ENCODE measurements at places on chromosomes 13 and 19.

GRCh38 chr13:49521224-49521623 is 25.5 kb downstream of the PHF11 start:
- no peak for DNase-seq

GRCh38 chr13:63999614-64000305 is 2584.1 kb upstream of the PCDH20 start:
- DNase-seq = no peak

DNA sequence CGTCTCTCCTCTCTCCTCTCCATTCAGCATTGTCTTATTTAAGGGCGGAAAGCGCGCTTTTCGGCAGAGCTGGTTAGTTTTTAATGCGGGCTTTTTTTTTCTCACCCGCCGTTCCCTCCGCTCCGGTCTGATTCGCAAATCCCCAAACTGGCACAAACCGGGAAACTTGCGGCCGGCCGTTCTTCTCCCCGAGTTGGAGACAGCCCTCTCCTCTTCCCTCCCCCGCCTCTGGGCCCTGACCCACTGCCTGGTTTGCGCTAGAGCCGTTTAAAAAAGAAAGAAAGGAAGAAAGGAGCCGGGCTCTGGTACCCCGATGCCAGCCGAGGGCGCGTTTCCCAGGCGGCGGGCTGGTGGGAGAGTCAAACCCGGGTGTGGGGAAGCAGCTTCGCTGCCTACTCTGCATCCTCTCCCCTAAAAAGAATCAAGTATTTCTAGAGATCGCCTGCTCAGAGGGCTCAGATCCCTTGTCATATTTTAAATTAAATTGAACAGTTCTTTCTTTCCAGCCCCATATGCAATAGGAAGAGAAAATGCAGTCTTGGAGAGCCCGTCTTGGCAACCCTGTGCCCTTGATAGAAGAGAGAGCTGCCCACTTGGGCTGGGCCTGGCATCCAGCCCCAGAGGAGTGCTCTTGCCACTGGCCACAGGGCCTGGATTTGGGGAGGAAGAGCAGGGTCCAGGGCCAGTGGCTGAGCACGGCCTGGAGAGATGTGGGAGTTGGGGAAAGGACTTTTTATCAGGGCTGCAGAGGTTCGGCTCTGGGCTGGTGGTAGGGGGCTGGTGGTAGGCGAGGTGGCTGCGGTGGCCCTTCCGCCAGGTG is 19.0 kb downstream of the NFIX start:
- no peak for DNase-seq

- DNase-seq = no peak
These were observed 5.0 kb downstream of the IZUMO4 start for GRCh38 chr19:2101417-2102335.

DNA sequence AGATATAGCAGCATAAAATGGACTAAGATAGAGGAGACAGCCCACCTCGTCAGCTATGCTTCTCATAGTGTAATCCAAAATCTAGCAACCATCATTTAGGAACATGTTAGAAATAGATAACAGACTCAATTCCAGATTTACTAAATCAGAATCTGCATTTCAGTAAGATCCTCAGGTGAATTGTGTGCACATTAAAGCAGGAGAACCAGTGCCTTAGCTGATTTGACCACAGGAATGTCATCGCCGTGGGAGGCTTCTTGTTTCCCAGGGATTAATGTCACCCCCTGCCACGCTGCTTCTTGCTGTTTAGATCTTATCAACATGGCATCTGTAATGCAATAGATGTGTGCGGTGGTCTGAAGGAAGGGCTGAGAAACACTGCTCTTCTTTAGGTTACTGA is 84.0 kb downstream of the GPC5 start:
- DNase-seq = no peak

- no peak for DNase-seq
These were observed at the start of gene ARHGAP45 for GRCh38 chr19:1066748-1067340. Gene ARHGAP45 (plus strand): TSS chr19:1067167. CDS start chr19:1067406, 239 bp downstream.

DNA sequence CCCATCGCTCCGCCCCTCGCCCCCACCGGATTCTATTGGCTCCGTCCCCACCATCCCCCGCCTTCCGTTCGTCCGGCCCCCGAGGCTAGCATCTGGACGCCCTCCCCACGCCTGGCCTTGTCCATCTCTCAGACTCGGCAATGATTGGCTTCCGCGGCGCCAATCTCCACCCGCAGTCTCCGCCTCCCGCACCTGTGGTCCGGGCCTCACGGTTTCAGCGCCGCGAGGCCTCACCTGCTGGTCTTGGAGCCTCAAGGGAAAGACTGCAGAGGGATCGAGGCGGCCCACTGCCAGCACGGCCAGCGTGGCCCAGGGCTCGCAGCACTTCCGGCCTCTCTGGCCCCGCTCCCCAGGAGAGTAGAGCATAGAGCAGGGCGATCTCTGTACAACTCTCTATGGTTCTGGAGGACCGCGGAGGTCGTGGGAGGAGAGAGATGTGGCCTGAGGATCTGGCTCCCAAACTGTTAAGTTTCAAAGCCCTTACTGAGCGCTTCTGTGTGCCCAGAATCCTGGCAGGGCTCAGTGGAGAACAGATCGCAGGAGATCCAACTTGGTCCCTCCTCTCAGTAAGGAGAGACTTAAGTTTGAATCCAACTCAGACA is at the start of gene ERCC1:
TSS of gene ERCC1 (minus strand) at position 329 of the 602 bp plus-strand sequence. CDS start 543 bp downstream, outside the sequence.
- DNase-seq = no peak

GRCh38 chr13:111005808-111006505 is 91.1 kb upstream of the ANKRD10 start:
- DNase-seq = no peak

- DNase-seq = no peak
These were observed 1317.1 kb downstream of the SLITRK1 start for GRCh38 chr13:82565201-82565600.

- no peak for DNase-seq
These were observed 736.3 kb upstream of the KLHL1 start for GRCh38 chr13:70844391-70845108.

- no peak for DNase-seq
These were observed 2.4 kb upstream of the HSH2D start for GRCh38 chr19:16141043-16141442.

GRCh38 chr13:84645196-84646012 is 763.1 kb upstream of the SLITRK1 start:
- DNase-seq = no peak

GRCh38 chr19:49436381-49437017 is 4.8 kb downstream of the SLC17A7 start:
- DNase-seq = no peak

- DNase-seq = no peak
These were observed 15.9 kb downstream of the TICAM1 start for GRCh38 chr19:4815426-4816201.

DNA sequence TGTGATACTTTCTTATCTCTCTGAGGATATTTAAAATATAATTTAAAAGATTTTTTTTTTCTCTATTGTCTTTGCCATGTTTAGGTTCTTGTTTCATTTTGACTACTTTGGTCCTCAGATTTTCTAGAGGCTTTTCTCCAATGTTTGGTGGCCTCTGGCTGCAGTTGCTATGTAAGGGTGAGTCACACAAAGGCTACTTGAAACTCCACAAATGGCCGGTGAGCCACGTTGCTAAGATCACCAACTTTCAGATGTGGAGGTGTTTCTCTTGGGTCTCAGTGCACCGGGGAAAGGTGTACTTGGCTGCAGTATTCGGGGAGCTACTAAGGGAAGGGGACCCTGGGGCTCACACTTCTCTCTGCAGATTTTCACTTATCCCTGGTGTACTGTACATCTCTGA is 248.1 kb downstream of the HS6ST3 start:
- DNase-seq = no peak

GRCh38 chr13:113398963-113399754 is 35.2 kb upstream of the GRTP1 start:
- no peak for DNase-seq

DNA sequence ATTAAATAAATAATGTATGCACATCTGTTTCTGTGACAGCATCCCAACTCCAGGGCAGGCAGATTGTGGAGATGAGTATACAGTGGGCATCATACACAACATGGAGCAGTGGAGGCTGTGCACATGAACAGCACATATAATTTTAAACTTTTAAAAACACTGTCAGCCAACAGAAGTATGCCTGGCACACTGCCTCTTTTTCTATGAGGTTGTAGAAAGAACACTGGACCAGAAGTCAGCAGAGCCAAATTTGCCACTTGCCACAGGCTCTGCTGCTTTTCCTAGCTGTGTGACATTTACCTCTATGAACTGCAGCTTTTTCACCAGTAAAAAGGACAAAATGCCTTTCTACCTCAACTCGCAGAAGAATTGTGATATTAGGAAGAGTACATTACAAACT is 118.7 kb downstream of the FRY start:
- no peak for DNase-seq

DNA sequence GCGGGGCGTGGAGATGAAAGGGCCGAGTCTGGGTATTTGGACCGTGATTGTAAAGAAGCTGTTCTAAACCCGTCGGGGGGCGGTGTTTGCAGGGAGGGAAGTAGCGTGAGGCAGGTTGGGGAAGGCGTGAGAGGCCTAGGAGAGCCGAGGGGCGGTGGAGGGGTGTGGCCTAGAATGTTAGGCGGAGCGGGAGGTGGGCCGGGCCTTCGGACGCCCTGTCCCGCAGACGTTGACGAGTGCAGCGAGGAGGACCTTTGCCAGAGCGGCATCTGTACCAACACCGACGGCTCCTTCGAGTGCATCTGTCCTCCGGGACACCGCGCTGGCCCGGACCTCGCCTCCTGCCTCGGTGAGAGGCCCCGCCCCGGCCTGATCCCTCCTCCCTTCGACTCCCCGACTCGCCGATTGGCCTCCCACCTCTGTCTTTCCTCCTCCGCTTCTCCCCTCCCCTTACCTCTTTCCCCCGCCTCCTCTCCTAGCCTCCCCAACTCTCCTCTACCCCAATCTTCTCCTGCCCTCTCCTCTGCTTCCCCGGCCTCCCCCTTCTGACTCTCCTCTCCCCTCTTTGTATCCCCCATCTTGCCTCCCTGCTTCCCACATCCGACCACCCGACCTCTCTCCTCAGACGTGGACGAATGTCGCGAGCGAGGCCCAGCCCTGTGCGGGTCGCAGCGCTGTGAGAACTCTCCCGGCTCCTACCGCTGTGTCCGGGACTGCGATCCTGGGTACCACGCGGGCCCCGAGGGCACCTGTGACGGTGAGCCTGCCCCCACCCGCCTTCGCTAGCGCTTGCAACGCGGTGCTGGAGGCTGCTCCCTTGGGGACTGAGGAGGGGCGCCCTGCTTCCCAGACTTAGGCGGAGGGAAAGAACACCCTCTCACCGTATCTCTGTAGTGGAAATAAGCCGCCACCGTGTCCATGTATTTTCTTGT is 12.8 kb downstream of the LTBP4 start:
- DNase-seq = no peak

- DNase-seq = no peak
These were observed 324 bp upstream of the FBXO17 start for GRCh38 chr19:38975861-38976271.

DNA sequence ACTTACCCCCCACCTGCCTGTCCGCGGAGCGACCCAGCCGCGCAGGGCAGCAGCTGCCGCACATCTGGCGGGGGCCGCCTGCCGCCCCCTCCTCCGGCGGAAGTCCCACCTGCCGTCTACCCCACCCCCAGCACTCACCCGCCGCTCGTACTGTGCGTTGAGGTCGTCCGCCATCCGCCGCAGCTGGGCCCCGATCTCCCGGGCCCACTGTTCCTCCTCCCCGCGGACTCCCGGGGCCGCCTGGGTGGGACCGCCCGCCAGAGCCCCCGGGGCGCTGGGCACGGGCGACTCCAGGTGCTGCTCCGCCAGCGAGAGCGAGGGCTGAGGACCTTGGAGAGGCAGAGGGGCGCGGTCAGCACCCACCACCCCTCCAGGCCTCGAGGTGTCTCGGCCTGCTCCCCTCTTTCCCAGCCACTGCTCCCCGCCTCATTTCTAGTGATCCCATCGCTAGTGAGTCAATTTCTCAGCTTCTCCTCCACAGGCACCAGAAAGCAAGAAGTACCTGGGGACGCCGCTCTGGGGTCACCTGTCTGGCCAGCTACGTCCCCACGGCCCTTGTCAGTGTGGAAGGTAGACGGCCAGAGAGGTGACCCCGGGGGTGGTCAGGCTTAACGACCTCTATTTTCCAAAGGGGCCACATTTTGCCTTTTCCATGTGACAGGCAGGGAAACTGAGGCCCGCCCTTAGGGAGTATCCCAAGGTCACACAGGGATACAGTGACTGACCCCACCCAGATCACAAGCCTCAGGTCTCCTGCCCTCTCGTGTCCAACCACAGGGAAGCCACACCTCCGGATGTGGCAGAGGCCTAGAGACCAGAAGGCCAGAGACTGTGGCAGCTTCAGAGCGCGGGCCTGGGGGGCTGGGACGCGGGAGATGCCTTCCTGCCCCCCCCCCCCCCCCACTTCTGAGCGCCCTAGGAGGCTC is 4.3 kb downstream of the BBC3 start:
- DNase-seq = no peak

DNA sequence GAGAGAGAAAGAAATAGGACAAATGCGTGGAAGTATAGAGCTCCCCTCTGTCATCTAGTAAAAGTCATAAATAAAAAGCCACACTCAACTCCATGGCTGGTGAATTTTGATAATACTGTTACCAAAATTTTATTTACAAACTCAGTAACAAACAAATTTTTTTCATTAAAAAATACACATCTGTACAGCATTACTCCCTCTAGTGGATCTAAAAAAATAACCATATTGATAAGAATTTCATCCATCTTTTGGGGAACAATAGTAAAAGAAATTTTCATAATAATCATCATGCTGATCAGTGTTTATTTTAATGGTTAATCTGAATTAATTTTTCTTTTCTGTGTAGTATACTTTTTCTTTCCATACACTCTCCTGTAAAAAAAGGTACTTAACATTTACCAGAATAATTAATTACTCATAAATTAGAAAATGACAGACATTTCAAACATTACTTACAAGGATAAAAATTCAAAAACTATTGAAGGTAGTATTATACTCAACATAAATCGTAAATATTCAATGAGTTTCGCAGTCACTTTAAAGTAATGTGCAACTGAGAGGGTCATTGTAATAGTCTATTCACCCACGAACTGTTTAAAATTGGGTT is 173.5 kb upstream of the LSM14A start:
- no peak for DNase-seq

GRCh38 chr19:14114854-14115253 is 2.7 kb downstream of the PRKACA start:
- no peak for DNase-seq

GRCh38 chr13:108760129-108760528 is 130.7 kb downstream of the MYO16 start:
- no peak for DNase-seq

DNA sequence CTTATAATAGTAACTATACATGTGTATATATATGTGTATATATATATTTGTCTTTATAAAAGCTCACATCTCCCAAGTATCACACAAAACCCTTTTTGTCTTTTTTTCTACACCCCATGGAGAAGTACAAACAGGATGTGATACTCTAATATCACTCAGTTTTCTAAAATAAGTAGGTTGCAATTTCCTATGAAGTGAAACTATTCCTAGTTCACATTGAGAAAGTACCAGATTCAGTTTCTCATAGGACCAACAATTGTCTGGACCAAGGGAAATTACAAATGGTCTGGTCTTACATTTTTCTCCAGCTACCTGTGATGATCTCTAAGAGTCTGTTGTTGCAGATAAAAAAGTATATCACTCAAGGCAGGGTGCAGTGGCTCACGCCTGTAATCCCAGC is 17.9 kb upstream of the LILRB1 start:
- DNase-seq = no peak

GRCh38 chr13:36673838-36674326 is at the start of gene SERTM1:
Gene SERTM1 (plus strand): TSS chr13:36674020. CDS start chr13:36695079, 21,059 bp downstream.
- no peak for DNase-seq

- DNase-seq = no peak
These were observed 727 bp downstream of the CNMD start for GRCh38 chr13:52738719-52739467.

GRCh38 chr13:21905486-21905885 is 234.6 kb downstream of the FGF9 start:
- DNase-seq = no peak
